Ureter (tissue), 1 donor: ENCODE measurements at places on chromosomes 1 and 21.
A peak's percentile ranks its signal among the peaks of the same experiment; 100 is the strongest.

- no peak for DNase-seq
These were observed 355.1 kb upstream of the RUNX1 start for GRCh38 chr21:35404247-35404646.

- DNase-seq: no peak
These were observed 20.9 kb downstream of the TNN start for GRCh38 chr1:175088525-175088951.

- DNase-seq: no peak
These were observed 192.2 kb upstream of the NRIP1 start for GRCh38 chr21:15256996-15257395.

GRCh38 chr1:91750398-91750996, 135.5 kb downstream of the TGFBR3 start:
- DNase-seq: no peak

- DNase-seq: no peak
These were observed 40.4 kb upstream of the ZBTB18 start for GRCh38 chr1:244010703-244011123.

DNA sequence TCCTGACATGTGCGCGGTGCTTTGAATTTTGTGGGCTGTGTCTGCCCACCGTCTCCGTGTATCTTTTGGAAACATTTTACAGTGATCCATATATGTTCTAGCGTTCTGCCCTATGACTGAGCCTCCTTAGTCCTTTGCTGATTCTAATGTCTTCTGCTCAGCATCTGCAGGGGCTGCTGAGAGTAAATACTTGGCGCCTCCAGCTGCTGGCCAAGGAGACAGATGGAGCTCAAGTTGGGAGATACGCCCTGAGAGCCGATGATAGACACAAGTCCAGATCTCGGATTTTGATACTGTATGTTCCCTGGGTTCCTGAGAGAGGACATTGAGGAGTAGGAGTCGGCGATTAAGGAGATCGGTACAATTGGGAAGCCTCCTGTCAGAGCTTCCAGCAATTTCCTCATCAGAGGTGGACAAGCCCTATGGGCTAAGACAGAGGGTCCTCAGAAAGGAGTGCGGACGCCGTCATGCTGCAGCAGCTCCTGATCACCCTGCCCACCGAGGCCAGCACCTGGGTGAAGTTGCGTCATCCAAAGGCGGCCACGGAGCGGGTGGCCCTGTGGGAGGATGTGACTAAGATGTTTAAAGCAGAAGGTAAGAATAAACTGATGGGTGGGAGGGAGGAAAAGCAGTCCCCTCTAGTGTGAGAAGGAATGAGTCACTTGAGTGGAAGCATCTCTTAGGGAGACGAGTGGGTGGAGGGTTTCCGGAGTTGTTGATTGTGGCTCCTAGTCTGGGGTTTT, 390 bp downstream of the ZFP69B start:
- DNase-seq: peak; percentile 44

- DNase-seq: peak; percentile 37
These were observed 6.6 kb upstream of the TTC22 start for GRCh38 chr1:54807756-54808155.

DNA sequence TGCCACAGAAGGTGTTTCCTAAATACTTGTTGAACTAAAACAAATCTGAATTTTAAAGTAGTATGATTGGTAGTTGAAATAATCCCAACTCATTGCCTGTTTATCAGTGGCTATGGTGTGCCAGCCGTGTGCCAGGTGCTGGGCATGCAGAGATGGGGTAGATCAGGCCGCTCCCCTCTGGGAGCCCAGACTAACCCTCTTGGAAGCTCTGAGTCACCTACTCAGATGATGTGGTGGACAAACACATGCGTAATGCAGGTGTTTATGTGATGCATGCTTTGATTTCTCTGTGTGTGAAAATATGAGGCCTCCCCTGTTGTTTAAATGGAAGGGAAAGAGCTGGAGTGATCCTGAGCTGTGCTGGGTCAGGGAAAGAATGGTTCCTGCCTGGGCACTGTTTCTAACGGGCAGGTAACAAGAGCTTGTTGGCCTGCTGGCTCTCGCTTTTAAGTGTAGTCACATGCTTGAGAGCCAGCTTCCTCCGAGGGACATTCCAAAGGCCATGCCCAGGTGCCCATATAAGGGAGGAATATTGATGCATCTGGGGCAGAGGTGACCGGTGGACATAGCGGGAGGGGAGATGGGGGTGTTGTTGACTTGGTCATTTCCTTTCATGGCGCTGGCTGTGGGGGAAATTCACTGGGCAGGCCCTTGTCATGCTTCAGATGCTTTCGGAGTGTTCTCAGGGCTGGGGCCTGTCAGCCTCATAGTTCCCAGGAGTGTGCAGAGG, 10.2 kb downstream of the MFN2 start:
- no peak for DNase-seq

DNA sequence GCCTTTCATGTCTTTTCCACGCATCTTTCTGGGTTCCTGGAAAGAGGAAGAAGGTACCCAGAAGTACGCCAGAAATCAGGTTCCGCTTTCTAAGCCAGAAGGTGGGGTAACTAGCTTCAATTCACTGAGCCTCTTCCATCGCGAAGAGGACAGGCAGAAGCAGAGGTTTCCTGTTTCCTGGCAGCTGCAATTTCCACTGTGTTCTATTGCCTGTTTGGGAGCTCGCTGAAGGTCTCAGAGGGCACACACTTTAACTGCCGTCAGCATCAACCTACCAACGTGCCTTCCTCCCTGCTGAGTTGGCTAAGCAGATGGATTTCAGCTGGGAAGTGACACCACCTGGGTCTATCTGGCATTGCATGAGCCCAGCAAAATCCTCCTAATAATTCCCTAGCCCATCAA, 10.0 kb downstream of the NCF2 start:
- no peak for DNase-seq

DNA sequence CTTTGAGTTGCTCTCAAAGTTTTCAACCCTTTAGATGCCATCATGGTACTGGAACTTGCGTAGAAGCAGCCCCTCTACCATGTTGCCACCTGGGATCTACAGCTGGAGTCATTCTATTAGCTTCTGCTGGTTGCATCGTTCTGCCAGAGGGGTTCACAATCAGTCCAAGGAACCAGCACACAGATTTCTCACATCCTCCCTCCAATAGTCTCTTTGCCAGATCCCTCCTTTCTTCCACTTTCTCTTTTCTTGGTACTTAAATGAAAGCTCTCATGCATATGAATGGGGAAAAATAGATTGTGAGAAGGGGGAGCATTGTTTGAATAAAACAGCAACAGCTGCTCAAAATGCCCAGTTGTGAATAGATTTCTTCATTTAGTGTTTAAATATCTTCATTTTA, 4.2 kb upstream of the C8A start:
- no peak for DNase-seq

GRCh38 chr1:16118706-16119105, 37.2 kb downstream of the EPHA2 start:
- no peak for DNase-seq

DNA sequence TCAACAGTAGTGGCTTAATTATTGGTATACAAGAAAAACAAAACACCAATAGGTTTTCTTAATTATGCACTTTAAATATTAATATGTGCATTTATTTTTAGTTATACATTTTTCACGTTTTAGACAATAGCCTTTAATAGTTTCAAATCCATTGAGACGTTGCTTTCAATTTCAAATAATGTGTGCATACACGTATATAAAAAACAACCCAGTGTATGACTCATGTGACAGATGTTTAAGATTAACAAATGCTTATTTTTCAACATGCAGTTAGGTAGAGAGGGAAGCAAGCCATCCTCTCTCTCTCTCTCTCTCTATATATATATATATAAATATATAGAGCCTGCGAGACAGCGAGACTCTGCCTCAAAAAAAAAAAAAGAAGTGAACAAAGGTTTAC, 24.3 kb downstream of the EYA3 start:
- DNase-seq: no peak

DNA sequence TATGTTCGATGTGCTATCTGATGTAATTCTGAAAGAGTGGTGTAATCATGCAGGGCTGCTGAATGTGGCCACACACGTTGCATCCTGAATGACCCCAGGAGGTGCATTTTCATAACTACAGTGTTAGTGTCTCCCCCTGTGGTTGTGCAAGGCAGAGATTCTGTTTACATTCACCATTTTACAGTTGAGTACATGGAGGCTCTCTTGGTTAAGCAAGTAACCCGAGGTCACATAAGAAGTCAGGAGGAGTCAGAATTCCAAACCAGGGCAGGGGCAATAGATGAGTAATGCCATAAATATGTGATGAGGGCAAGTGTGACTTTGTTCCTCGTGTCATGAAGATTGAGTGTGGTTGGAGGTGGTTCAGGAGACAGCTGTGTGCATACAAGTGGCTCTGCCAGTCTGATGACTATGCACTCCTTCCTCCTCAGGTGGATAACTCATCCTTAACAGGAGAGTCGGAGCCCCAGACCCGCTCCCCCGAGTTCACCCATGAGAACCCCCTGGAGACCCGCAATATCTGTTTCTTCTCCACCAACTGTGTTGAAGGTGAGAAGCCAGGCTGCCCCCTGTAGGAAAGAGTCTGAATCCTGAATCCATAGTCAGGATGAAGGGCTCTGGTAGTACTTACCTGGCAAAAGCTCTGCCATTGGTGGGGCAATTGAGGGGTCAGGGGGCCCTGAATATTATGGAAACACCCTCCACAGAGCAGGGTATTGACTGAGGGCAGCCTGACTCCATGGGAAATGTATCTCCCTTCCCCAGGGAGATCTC, 9.3 kb downstream of the ATP1A2 start:
- no peak for DNase-seq

DNA sequence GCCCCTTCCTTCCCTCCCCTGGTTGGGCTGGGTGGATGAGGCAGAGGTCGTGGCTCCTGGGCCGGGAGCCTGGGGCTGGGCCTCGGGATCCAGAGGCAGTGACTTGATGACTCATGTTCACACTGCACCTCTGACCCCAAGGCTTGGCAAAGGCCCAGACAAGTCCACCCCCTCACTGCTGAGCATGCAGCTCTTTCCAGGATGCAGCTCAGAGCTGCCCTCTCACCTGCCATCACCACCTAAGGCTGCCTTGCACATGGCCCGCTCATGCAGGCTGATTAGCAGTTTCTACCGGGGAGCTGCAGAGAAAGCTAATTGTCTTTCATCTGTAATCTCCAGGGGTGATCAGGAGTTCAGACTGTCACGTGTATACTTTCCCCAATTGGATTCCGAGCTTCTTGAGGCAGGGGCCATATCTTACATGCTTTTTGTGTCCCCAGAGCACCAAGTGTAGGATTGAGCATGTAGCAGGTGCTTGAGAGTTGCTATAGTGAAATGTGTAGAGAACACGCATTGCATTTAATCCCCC, 62.1 kb downstream of the LRRN2 start:
- DNase-seq: no peak

DNA sequence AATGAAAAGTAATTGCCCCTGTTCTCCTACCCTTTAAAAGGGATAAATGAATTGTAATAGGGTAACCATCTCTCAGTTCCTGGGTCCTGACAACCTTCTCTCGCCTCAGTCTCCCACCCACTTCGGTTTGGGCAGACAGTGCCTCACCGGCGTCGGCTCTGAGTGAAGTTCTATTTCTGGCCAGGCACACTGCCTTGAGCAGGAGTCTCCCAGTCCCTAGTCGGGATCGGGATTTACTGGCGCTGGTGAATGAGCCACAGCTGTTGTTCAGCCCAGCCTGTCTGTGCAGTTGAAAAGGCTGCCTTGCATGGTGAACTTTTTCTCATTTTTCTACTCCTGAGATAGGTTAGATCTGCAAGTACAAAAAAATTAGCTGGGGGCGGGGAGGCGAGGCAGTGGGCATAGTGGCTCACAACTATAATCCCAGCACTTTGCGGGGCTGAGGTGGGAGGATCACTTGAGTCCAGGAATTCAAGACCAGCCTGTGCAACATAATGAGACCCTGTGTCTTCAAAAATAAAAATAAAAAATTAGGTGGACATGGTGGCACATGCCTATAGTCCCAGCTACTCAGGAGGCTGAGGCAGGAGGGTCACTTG, 7.4 kb downstream of the PLEKHM2 start:
- DNase-seq: no peak

DNA sequence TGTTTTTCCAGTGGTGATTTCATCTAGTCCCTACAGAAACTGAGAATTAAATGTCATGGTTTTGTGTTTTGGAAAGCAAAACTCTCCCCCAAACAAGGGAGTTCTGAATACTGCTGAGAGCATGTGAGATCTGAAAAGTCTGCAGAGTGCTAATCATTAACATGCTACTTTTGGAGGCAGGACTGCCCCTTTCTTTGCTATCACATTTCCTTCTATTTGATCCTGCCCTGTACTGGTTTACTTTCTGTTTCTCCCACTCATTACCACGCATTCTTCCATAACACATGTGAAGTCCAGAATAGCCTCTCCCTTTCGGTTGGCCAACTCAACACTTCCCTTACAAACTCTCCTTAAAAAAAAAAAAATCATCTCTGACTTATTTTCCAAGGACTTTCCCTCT, 63.6 kb downstream of the GADD45A start:
- no peak for DNase-seq

DNA sequence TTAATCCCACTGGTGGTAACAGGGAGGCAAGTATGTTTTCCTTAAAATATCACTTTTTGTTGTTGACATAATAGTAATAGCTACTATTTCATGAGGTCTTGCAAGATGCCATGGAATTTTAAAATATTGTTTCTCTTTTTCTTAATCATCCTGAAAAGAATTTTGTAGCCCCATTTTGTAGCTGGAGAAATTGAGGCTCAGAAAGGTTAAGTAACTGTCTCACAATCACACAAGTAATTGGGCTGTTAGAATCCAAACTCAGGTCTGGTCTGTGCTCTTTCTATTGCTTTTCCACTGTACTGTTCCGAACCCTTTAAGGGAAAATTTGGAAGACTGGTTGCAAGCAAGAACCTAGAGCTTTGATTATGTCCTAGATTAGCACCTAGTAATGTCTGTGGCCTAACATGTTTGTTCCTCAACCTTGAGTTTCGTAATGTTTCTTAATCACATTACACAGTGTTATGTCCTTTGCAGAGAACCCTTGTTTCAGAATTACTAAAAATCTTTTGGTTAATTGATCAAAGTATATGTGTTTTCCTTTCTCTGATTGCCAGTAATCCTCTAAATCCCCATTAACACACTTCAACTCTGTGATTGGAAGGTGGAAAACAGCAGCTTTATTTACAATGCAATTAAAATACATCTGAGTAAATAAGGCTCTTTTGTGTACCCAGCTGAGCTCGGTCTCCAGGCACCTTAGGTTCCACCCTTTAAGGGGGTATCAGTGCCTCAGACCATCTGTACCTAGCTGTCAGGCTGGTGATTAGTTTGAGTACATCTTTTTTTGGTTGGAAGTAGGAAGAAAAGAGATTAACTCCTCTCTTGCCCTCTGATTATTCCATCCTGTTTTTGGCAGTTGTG, 10.4 kb downstream of the LRRC42 start:
- DNase-seq: no peak
